ENCODE measurements at places on chromosomes 16 and 17.

- no peak for DNase-seq
Observed at GRCh38 chr17:40474419-40475002, 26.9 kb downstream of the TNS4 start.

DNA sequence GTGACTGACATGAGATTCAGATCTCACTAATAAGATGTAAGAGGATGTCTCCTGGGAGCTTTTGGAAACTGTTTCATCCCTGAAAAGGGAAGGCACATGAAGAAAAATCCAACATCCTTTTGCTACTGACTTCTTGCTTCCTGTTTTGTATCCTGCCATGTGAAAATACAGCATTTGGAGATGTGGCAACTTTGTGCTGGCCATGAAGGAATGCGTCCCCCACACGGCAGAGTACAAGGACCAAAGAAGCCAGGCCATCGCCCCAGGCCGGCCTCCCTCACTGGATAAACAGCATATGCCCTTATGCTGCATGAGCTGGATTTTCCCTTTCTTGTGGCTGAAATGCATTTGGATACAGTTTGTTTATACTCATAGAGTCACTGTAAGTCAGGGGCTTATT, 5.5 kb upstream of the HASPIN start:
- DNase-seq: no peak

DNA sequence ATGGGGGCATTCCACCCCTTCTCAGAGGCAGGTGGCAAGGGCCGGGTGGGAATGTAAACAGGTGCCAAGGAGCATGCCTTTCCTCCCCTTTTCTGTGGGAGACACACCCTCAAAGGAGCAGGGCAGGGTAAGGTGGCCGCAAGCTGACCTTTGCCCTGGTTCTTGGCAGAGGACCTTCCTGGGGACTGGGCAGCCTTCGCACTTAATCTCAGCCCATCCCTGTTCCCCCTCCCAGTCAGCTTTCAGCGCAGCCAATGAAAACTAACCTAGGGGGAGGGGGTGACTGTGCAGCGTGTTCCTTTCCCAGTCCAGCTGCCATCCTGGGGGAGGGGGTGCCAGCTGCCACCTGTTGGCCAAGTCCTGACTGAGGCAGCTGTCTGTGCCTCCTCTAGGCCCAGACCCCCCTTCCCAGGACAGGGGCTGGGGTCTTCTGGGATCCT, 2.8 kb downstream of the TRAF4 start:
- no peak for DNase-seq

- DNase-seq: no peak
Observed at GRCh38 chr16:10558305-10558704, 22.1 kb downstream of the EMP2 start.

DNA sequence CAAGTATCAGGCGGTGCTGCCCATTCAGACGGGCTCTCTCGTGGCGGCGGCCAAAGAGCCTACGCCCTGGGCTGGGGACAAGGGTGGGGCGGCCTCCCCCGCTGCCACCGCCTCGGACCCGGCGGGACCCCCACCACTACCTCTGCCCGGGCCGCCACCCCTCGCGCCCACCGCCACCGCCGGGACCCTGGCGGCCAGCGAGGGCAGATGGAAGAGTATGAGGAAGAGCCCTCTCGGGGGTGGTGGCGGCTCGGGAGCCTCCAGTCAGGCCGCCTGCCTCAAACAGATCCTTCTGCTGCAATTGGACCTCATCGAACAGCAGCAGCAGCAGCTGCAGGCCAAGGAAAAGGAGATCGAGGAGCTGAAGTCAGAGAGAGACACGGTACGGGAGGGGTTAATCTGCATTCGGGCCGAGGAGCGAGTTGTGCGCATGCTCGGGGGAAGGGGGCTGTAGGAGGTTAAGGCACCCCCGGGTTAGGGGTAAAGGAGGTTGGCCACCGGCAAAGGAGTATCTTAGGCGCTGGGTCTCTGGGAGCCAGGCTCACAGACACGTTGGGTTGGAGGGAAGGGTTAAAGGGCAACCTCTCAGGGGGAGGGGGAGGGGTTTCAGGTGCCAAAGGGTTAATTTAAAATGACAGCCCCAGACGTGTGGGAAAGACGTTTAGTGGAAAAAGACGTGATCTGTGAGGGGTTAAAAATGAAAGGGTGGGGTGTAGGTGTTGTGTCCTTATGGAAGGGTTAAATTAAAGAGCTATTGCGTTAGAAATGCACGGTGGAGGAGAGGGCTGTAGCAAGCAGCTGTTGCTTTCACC, 1.4 kb downstream of the MSL1 start:
- DNase-seq: no peak

Measured in GM04504 (cell line).